ENCODE measurements at places on chromosomes 2 and 18. TPM values are rescaled to one million over a fixed set of nuclear protein-coding genes. Genes with fewer than 3 reads are reported as not detected.

Gene CIB4
- total RNA-seq = not detected

Gene ASPRV1
- total RNA-seq = 0.33 TPM

Gene TDRD15
- not detected for total RNA-seq

Gene DTNA
- total RNA-seq = 28.2 TPM
